ENCODE measurements at places on chromosomes 5 and 9. TPM values are rescaled to one million over a fixed set of nuclear protein-coding genes. Genes with fewer than 3 reads are reported as not detected.

TAF1L gene
- under 0.01 TPM for total RNA-seq

GRCh38 chr5:83184534-83184933 lies 107.2 kb downstream of the XRCC4 start:
- H3K27me3 ChIP-seq, result no peaks in the 10 kb centered on the region
- DNase-seq, result peak; percentile 8
- no peaks in the 10 kb centered on the region for H3K36me3 ChIP-seq
- H3K4me3 ChIP-seq, result no peak overlapping the region
- H3K4me1 ChIP-seq, result no peaks in the 10 kb centered on the region
- no peak overlapping the region for H3K27ac ChIP-seq

GRCh38 chr5:146040527-146040926 lies 64.8 kb downstream of the PLAC8L1 start:
- H3K27ac ChIP-seq, result no peak overlapping the region
- no peak for DNase-seq
- H3K27me3 ChIP-seq, result no peaks in the 10 kb centered on the region
- H3K36me3 ChIP-seq, result no peaks in the 10 kb centered on the region
- H3K4me1 ChIP-seq, result no peaks in the 10 kb centered on the region
- H3K4me3 ChIP-seq, result no peak overlapping the region

- H3K4me1 ChIP-seq, result peaks cover 3% of the 10 kb centered on the region
- H3K27me3 ChIP-seq, result peaks cover 7% of the 10 kb centered on the region
- peak overlapping the region; percentile 68 for H3K4me3 ChIP-seq
- no peaks in the 10 kb centered on the region for H3K36me3 ChIP-seq
- no peak overlapping the region for H3K27ac ChIP-seq
- DNase-seq, result peak; percentile 13
Observed at GRCh38 chr9:75892216-75892911, 1.9 kb downstream of the PCSK5 start.

DNA sequence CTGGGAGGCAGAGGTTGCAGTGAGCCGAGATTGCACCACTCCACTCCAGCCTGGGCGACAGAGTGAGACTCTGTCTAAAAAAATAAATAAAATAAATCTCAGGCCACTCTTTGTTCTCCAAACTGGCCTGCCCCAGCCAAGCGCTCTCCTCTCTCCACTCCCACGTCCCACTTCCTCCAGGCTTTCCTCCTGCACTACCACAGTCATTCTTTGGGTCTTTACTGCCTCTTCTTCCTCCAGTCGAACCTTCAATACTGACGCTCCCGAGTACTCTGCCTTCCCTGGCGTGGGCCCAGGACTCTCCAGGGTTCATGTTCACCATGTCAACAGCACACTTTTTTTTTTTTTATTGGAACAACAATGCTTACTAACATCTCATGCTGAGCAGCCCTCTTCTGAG lies 23.9 kb downstream of the RNF130 start:
- no peak overlapping the region for H3K4me3 ChIP-seq
- H3K4me1 ChIP-seq, result no peaks in the 10 kb centered on the region
- no peaks in the 10 kb centered on the region for H3K36me3 ChIP-seq
- H3K27me3 ChIP-seq, result no peaks in the 10 kb centered on the region

GRCh38 chr9:91033797-91034196 lies 232.2 kb downstream of the SYK start:
- DNase-seq, result no peak
- H3K27ac ChIP-seq, result no peak overlapping the region

All from fibroblast of lung (primary cell).